Cardiac fibroblast (primary cell): ENCODE measurements at places on chromosomes 5 and 9.
A peak's percentile ranks its signal among the peaks of the same experiment; 100 is the strongest.

DNA sequence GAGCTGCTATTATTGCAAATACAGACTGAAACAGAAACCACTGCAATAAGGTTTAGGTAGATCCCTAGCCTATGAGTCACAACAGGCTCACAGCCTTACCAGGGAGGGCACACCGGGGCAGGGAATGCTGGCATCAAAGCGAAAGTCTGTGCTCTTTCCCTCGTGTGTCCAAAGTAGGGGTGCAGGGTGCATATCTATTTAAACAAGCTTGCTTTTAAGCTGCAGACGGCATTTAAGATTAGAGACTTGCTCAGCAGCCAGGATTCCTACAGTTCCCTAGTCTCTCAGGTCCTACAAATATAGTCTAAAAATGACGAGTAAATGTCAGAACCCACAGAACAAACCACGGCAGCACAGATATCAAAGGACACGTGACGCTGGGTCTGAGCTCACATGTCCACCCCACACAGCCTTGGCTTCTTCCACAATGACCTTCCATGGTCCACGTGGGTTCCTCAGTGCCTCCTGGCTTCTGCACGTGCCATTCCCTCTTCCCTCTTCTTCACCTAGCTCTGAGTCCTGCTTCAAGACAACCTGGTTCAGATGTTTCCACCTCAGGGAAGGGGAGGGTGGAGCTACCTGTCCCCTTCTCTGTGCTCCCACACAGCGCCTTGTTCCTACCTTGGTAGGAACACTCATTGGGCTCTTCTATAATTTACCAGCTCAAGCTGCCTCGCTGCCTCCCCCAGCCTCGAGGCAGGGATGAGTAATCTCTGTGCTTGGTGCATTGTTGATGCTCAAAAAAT is 193.2 kb downstream of the MAPKAP1 start:
- DNase-seq, result peak; percentile 74

GRCh38 chr9:99464568-99464967 is 242.5 kb downstream of the SEC61B start:
- DNase-seq, result no peak

DNA sequence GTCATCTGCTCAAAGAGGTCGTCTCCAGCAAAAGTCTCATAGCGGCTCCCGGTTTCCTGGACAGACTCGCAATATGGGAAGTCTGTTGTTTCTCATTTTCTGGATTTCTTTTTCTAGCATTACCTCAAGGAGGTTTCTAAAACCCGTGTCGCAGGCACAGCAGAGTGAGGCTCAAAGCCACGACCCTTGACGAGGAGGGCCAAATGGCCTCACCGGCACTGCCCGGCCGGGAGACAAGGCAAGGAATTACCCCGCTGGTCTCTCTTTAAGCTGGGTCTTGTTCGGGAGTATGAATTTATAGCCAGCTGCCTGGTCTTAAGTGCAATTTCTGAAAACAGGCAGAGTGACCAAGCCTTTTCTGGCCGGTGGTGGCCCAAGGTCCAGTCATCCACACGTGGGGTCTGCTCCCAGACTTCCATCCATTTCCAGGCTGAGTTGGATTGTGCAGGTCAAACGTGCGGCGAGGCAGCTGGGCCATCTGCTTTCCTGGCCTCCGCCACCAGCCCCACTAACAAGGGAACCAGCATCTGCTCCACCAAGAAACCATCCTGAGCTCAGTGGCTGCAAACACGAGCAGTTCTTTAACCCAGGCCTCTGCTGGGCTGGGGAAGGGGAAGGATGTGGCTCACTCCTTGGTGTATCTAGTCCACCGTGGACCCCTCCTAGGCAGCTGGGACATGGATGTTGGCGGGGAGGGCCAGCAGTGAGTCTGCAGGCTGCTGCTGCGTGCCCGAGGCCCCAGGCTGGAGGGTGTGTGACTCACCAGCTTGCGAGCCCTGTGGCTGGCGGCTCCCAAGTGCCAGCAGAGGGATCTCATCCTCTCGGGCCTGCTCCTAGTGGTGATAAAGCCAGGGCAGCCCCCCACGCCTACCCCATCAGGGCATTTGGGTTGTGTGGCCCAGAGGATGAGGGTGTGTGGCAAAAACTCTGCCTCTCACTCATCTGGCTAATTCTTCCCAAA is 55.6 kb upstream of the COL5A1 start:
- peak; percentile 69 for DNase-seq

DNA sequence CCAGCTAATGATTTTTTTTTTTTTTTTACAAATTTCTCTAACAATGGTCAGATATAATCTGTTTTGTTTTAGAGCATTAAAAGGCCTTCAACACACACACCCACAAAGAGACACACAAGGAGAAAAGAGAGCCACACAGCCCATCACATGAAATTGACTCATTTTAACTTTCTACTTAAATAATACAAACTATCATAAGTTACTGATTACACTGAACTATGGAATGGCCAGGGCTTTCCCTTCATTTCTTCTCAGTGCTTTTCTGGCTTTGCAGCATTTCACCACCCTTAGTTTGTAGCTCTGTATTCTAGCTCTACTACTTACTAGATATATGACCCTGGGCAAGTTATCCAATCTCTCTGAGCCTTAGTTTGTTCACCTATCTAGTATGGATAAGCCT is 13.2 kb downstream of the REEP5 start:
- no peak for DNase-seq

- DNase-seq, result no peak
Observed at GRCh38 chr9:34520505-34521385, 2.0 kb downstream of the ENHO start.

GRCh38 chr5:122181863-122182262 is 52.5 kb downstream of the ZNF474 start:
- no peak for DNase-seq

DNA sequence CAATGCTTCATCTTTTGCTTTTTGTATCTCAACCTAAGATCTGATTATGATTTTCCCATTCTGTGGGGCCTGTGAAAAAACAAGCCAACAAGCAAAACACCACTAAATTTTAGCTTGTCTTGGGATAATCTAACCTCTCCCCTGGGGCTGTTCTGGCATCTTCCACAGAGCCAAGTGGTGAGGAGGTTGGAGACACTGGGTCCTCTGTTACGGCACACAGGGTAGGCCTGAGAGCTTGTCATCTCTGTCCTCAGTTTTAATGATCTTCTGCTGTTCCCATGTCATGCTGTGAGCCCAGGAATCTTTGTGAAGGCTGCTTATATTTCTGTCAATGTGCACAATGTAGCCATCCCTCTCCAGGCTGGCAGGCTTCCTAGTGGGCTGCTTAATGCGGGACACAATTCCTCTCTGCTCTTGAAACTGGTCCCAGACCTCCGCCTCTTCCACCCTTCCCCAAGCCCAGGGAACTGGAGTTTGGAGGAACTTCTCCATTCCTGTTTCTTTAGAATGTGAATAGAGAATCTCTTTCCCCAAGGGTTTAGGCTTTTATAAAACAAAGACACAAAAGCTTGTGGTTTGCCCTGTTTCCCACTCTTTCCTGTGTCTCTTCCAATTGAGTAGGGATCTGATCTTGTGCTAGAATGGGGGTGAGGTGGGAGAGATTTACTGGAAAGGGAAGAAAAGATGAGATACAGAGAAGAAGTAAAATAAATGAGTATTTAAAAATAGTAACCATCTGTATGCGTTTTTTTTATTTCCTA is 30.9 kb upstream of the SEMA6A start:
- DNase-seq, result no peak

DNA sequence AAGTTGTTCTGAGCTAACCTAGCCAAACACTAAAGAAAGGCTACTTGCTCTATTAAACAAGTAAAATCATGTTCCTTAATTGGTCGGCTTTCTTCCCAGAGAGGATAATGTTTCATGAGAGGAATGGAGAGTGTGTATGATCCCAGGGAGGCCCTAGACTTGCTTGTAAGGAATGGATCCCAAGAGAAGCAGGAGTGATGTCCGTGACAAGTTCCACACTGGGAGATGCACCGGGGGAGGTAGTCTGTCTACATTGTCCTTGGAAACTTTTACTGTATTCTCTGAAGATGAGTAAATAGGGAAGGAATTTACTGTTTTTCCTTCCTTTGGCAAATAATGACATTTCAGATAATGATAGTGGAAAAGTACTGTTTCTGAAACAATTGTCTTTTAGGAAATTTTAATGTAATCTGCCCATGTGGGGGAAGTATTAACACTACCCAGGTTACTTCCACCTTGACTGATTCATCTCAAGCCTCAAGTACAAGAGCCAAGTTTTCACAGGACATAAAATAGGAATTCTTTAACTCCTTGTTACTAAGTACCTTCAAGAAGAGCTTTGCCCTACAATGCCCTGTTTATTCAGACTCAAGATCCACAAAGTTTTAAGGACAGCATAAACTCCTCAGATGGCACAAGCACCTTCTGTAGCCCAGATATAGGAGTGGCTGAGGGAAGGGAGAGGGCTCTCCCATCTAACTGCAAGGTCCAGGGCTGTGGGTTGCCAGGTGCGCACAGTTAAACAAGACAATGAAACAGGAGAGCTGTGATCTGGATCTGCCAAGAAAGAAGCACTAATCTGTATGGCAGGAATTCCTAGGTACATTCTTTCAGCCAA is 152.1 kb downstream of the GNA14 start:
- DNase-seq, result peak; percentile 77

DNA sequence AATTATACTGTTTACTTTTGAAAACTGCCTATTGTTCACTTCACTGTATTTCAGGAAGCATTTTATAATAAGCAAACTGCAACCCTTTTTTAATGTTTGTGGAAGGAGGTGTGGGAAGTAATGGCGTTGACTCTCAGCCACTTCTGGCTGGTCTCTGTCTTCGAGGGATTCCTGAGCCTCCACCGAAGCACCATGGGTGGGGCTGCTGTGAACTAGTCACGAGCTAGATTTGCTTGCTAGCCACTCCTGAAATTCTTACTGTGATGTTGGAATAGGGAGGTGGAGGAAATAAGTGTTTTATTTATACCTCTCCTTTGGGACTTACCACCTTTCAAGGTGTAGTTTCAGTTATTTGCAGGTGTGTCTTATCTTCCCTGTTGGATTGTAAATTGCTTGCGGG is 26.8 kb downstream of the PIP5K1B start:
- no peak for DNase-seq

DNA sequence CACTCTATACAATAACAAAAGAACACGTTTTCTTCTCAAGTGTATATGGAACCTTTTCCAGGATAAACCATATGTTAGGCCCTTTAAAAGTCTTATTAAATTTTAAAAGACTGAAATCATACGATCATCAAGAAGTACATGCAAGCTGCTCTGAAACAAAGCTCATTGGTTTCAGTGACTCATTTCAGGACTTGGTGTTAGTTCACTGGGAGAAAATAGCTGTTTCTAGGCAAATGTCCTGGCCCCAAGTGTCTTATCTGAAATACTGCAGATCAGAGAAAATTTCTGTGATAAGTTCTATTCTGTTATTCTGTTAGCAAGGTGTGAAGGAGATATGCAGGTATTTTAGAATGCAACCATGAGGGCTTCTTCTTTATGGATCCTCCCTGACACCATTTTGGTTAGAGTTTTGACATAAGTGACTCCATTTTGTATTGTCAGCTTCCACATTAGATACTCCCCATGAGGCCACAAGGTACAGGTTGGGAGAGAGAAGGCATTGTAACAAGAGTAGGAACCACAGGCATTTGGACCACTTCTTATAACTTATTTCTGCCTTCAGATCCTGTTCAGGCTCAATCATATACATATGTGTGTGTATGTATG is 7.5 kb upstream of the CCDC180 start:
- DNase-seq, result no peak

GRCh38 chr5:52502460-52502999 is 285.2 kb upstream of the ITGA1 start:
- DNase-seq, result no peak

DNA sequence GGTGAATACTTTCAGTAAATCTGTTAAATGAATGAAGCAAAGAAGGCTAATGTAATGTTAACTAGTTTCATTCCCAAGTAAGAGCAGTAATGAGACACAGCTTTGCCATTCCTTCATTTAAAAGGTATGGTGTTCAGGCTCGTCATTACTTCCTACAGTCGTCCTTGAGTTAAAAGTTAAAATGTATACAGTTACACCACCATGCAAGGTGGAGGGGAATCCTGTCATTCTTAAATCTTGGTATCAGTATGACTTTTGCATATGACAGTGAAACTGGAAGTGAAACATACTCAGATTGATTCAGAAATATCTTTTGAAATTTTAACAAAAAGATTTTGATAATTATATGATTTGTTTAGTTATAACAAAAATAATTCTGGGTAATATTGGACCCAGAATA is 25.9 kb downstream of the MTRR start:
- no peak for DNase-seq

DNA sequence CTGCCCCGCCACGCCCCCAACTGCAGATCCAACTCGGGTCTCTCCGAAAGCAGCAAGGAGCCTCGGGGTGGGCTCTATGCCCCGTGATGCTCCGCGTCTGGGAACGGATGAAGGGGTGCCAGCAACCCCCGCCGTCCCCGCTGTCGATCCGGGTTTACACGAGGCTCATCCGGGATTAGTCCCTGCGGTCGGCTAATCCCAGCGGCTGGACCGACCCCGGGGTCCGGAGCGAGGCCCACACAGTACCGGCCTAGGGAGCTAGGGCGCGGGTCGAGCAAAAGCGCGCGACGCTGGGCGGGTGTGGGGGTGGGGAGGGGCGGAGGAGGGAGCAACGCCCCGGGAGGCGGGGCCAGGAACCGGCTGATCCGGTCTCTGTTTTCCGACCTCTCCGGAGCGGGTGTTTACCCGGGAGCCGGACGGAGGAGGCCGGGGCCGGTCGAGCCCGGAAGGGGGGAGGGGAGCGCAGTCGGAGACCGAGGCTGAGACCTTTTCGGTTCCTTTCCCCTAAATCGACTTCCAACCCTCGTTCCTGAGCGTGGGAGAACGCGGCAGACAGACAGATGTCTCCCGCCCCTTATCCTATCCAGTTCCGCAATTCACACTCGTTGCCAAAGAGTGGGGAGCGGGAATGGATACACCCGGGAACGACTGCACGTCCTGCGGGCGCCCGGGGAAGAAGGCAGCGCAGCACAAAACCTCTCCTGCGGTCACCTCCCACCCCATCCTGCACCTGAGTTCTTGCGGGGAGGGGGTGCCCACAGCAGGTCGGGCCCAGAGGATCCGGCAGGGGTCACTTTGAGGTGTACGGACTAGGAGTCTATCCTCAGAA is 28.6 kb downstream of the PCDH1 start:
- DNase-seq, result peak; percentile 83
